ENCODE measurements at places on chromosomes 4 and X.

- DNase-seq, result no peak
Observed at GRCh38 chrX:17805120-17805519, 56.0 kb downstream of the RAI2 start.

DNA sequence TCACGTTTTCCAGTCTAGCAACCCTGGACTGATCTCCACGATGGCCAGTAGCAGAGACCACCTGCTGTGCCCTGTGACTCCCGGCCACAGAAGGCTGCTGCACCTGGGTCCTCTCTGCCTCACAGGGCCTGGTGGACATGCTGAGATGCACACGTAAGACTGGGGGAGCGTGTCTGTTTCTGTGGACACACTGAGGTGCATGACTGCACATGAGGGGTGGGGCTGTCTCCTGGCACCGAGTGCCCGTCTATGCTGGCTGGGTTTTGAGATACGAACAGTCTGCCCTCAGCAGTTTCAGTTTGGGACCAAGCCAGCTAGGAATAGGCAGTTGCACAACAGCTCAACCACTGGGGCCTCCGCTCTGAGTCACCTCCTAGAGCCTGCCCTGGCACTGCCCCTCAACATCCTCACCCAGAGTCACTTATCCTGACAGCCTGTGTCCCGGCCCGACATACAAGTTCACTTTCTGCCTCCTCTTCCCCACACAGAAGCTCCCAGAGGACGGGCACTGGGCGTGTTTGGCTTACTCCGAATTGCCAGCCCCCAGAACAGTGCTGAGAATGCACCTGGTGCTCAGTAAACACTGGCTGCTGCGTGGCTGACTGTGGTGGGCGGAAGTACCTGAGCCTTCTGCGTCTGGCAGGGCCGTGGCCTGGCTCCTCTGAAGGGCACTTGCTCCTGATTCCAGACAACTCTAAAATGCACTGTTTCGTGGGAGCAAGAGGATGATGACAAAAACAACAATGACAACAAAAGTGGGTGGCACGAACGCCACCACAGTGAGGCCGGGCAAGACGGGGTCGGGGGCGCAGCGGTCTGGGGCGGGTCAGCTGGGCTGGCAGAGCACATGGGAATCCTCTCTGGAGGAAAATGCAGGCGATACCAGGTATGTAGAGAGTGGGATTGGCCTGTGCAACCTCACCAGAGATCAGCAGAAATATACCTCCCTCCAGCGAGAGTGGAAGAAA lies 30.9 kb downstream of the RNF212 start:
- DNase-seq, result no peak

DNA sequence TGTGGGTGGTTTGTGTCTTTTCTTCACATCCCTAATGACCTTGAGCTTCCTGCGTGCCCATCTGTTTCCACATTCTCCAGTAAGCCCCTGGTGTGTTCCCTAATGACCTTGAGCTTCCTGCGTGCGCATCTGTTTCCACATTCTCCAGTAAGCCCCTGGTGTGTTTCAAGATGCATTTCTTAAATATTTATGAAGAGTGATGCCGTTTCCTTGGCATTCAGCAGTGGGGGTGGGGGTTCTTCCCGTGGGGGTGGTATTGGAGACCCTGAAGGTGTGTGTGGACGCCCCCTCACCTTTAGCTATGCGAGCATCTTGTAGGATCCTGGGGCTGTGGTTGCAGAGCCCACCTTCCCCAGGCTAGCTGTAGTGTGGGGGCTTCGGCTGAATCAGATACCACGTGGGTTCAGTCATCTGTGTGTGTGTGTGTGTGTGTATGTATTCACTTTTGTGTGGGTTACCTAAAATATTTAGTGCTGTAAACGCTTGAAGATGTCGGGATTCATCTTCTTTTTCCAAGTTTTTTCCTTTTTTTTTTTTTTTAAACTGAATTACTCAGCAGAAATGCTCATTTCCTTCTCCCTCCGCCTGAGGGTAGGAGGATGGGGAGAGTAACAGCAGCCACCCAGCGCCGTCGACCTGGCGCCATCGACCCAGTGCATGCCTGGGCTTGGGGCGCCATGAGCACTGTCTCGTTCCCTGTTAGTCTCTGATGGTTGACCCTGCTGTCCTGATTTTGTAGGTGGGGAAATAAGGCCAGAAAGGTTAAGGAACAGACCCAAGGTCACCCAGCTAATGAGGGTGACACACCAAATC lies 9.9 kb downstream of the NSG1 start:
- no peak for DNase-seq

DNA sequence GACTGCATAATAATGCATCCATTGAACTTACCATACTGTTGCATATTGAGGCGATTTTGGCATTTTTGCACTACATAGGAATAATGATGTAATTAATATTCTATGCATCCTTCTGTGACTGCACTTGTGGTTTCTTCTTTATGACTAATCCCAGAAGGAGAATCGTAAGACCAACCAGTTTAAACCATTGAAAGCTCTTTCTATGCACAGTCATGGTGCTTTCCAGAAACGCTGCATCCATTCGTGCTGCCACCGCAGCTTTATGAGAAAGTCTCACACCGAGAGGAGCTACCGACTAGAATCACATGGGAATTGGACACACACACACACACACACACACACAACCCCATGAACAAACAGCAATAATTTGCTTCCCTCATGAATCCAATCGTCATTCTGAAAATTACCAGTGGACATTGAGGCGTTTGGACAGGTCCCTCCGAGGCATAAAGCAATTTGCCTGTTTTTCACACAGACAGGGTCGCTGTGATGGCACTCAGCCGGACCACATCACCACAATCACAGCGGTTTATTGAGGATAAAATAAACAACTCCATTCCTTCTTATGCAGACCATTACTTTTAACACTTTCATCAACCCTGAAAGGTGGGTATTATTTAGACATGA lies 64.2 kb downstream of the PACRGL start:
- no peak for DNase-seq

GRCh38 chr4:20625426-20625825 lies 74.8 kb upstream of the PACRGL start:
- DNase-seq, result no peak

DNA sequence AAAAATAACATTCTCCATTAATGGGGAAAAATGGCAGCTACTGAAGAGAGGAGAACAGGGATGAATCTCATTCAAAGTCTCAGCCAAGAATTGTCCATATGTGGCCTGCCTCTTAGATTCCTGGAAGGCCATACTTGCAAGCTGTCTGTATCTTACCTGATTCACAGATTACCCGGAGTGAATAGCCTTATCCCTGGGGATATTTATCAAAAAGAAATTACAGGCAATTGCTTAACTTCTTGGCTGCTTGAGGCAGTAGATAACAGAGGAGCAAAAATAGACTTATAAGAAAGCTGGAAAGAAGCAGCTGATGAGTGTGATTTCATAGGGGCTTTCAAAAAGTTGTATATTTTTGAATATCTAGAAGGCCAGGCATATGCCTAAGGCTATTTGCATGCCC lies 68.8 kb upstream of the PPP1R2C start:
- DNase-seq, result no peak

GRCh38 chr4:175639346-175639745 lies 172.7 kb downstream of the GPM6A start:
- DNase-seq, result no peak

- DNase-seq, result no peak
Observed at GRCh38 chrX:154602766-154603437, 16.2 kb downstream of the CTAG1B start.

- no peak for DNase-seq
Observed at GRCh38 chr4:16238327-16238726, 12.1 kb upstream of the TAPT1 start.

- DNase-seq, result no peak
Observed at GRCh38 chrX:20374900-20375438, 108.3 kb upstream of the RPS6KA3 start.

- DNase-seq, result no peak
Observed at GRCh38 chr4:78984593-78984992, 45.4 kb upstream of the PAQR3 start.

- no peak for DNase-seq
Observed at GRCh38 chr4:81635739-81636138, 164.0 kb upstream of the RASGEF1B start.

- no peak for DNase-seq
Observed at GRCh38 chrX:153861733-153862310, 24.2 kb downstream of the L1CAM start.

- no peak for DNase-seq
Observed at GRCh38 chr4:67019686-67020437, 525.4 kb downstream of the CENPC start.

- DNase-seq, result no peak
Observed at GRCh38 chr4:56330691-56331090, 56.6 kb downstream of the AASDH start.

DNA sequence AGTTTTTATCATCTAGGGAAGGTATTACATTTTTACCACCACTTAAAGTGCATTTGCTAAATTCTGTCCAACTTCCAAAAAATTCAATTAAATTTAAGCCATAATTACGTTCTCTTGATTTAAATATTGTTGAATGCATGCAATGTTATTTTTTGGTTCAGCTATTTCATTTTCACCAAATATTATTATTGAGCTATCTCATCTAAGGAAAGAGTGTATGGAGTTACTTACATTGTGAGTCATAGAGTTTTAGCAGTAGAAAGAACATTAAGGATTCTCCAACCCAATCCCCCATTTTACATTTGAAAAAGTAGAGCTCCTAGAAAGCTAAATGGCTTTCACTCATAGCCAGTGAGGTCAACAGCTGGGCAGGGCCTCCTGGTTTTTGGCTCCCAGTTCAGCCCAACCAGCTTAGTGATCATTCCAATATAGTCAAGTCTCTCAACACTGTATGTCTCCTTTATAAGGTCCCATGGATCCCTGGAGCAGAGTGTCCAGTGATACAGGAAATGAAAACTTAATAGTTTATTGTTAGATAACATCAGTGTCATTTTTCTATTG lies 60.5 kb downstream of the NDNF start:
- DNase-seq, result no peak

- DNase-seq, result no peak
Observed at GRCh38 chrX:148069759-148070503, 88.8 kb downstream of the FMR1NB start.

GRCh38 chr4:84099599-84099998 lies 399.5 kb downstream of the NKX6-1 start:
- DNase-seq, result no peak

GRCh38 chr4:91228659-91229058 lies 1075.1 kb upstream of the GRID2 start:
- DNase-seq, result no peak

DNA sequence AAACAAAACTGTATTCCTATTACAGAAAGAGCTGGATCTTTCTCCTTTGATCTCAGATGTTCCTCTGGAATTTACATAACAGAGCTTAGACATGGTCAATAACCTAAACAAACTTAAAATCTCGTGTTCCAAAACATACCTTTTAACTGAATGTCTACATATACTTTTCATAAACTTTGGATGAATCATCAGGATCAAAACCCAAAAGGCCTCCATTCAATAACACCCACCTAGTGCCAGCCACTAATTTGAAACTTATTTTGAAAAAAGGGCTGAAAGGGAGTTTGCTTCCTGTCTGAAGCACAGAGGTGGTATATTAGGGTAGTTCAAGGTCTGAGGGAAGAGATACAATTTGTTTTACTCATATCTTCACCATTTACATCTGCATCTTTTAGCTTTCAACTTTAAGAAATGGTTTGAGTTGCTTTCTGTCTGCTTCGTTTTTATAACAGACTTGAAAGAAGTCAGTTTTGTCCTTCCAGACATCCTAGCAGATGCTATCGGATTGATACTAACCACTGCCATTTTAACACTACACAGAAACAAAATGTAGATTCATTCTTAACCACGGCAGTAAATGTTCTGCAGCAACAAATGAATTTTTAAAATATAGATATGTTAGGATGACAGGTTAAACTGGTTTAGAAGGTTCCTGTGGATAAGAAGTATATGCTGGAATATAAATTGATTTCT lies 242.8 kb upstream of the DKK2 start:
- DNase-seq, result no peak

- DNase-seq, result no peak
Observed at GRCh38 chrX:107675823-107676555, 47.7 kb downstream of the PRPS1 start.

DNA sequence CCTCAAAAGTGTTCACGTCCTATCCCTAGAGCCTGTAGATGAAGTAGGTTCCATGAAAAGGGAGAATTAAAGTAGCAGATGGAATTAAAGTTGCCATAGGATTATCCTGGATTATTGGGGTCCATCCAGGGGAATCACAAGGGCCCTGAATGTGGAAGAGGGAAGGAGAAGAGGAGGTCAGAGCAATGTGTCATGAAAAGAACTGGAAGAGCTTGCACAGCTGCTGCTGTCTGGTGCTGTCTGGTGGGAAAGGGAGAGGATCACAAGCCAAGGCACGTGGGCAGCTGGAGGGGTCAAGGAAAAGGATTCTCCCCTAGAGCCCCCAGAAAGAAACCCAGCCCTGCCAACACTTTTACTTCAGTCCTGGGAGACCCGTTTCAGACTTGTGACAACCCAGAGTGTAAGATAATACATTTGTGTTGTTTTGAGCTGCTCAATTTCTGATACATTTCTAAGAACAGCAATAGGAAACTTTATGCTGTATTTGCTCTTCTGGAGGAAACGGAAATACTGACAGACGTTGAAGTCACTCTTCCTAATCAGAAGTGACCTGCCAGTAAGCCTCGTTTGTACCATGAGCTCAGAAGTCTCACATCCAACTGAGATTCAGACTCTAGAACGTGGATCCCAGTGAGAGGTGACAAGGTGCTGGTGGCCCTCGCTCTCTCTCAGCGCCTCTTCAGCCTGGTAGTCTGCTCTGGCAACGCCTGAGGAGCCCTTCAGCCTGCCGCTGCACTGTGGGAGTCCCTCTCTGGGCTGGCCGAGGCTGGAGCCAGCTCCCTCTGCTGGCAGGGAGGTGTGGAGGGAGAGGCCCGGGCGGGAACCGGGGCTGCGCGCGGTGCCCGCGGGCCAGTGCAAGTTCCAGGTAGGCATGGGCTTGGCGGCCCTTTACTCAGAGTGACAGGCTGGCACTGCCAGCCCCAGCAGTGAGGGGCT lies 34.7 kb upstream of the ENPP6 start:
- DNase-seq, result no peak

DNA sequence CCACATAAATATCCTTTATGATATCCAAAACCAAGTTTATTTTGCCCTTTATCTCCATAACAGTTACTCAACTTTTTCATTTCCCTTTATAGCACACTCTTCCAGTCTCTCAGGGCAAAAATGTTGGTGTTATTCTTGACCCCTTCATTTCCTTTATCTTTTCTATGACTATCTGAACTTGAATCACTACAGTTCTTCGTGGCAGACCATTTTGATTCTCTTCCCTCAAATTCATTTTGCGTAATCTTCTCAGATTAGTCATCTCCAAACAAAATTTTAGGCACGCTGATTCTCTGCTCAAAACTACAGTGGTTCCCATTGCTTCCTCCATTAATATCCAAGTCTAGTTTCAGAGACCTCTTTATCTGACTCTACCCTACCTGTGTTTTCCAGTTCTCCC lies 26.1 kb downstream of the RUFY3 start:
- no peak for DNase-seq

GRCh38 chr4:105637408-105638176 lies 70.9 kb downstream of the INTS12 start:
- DNase-seq, result no peak
